ENCODE measurements at places on chromosomes 16 and 17. TPM values are rescaled to one million over a fixed set of nuclear protein-coding genes. Genes with fewer than 3 reads are reported as not detected.

DNA sequence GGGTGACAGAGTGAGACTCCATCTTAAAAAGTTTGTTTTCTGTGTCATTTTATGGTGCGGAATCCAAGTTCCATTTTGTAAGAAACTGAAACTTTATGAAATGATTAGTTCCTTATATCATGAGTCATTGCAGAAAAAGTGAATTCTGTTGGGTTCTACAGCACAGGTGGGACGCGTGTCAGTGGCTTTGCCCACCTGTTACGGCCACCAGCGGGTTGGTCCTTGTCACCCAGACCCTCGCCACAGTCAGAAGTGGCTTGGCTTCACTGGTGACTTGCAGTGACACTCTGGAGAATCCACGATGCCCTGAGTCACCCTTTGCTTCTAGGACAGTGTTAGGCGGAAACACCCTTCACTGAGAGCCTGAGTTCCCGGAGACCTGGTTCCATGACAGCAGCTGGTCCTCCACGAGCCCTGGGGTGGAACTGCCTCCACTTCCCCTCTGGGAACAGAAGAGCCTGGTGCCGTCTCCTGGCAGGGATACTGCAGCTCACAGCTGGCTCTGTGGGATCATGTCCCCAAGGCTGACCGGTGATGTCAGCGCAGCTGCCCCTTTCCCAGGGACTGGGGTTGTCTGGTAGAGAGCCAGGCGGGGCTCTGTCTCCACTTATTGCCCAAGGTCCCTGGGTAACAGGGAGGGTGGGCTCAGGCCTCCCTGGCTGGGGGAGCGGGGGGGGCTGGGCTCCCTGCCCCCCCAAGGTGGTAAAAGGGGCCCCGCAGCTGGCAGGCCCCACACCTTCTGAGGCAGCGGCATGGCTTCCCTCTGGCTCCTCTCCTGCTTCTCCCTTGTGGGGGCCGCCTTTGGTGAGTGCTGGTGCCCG, at the start of gene CTRB1:
Gene CTRB1, plus strand, starts transcription at position 733 of the 821 bp plus-strand sequence. Its CDS starts 20 bp downstream, at position 753.
- H3K36me3 ChIP-seq = no peaks in the 10 kb centered on the region
- no peak within 1 kb of the TSS for H3K4me3 ChIP-seq
- no peaks in the 10 kb centered on the region for H3K27me3 ChIP-seq
- no peak within 1 kb of the TSS for H3K27ac ChIP-seq
- H3K4me1 ChIP-seq = no peaks in the 10 kb centered on the region

DNA sequence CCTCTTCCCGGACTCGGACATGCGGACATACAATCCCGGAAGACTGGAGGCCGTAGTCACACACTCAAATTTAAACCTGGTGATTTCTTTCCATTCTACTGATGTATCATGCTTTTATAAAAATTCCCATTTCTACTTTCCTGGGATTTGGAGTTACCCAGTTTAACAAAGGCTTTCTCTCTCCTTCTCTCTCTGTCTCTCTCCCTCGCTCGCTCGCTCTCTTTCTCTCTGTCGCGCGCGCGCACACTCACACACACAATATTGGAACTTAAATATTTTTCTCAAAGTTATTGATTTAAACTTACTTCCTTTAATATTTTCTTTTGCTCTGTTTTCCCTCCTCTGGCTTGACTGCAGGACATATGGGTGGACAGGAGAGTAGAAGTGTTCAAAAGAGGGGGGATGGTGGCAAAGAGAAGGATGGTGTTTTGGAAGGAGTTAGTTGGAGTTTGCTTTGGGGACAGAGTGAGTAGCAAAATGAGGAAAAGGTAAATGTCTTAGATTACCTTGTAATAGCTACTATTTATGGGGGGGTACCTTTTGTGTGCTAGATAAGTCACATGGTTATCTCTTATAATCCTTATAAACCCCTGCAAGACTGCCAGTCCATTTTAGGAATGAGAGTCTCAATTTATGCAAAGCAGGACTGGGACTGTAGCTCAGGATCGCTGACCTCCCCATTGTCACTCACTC, 878 bp upstream of the TRIM25 start:
- peak overlapping the region; percentile 83 for H3K4me3 ChIP-seq
- H3K36me3 ChIP-seq = peaks cover 60% of the 10 kb centered on the region
- no peaks in the 10 kb centered on the region for H3K27me3 ChIP-seq
- no peak for DNase-seq
- H3K4me1 ChIP-seq = peaks cover 28% of the 10 kb centered on the region

- H3K4me1 ChIP-seq = peaks cover 19% of the 10 kb centered on the region
- H3K4me3 ChIP-seq = no peak overlapping the region
- no peak overlapping the region for H3K27ac ChIP-seq
- DNase-seq = no peak
These were observed 3.0 kb downstream of the SETD6 start for GRCh38 chr16:58518083-58518979.

GRCh38 chr17:50203086-50203485, 1.7 kb upstream of the COL1A1 start:
- H3K27me3 ChIP-seq = peaks cover 88% of the 10 kb centered on the region
- DNase-seq = no peak
- peaks cover 26% of the 10 kb centered on the region for H3K36me3 ChIP-seq
- H3K4me3 ChIP-seq = no peak overlapping the region
- no peak overlapping the region for H3K27ac ChIP-seq
- H3K4me1 ChIP-seq = peaks cover 27% of the 10 kb centered on the region

- H3K4me3 ChIP-seq = no peak overlapping the region
- H3K27ac ChIP-seq = no peak overlapping the region
- no peaks in the 10 kb centered on the region for H3K36me3 ChIP-seq
- H3K27me3 ChIP-seq = peaks cover 83% of the 10 kb centered on the region
- DNase-seq = no peak
- H3K4me1 ChIP-seq = no peaks in the 10 kb centered on the region
These were observed 40.7 kb upstream of the CBFA2T3 start for GRCh38 chr16:89017543-89018281.

GRCh38 chr16:2432801-2433505, 3.7 kb downstream of the CCNF start:
- H3K27me3 ChIP-seq = no peaks in the 10 kb centered on the region
- peaks cover 21% of the 10 kb centered on the region for H3K4me1 ChIP-seq
- H3K36me3 ChIP-seq = peaks cover 71% of the 10 kb centered on the region
- DNase-seq = no peak
- H3K27ac ChIP-seq = no peak overlapping the region
- H3K4me3 ChIP-seq = no peak overlapping the region

DNA sequence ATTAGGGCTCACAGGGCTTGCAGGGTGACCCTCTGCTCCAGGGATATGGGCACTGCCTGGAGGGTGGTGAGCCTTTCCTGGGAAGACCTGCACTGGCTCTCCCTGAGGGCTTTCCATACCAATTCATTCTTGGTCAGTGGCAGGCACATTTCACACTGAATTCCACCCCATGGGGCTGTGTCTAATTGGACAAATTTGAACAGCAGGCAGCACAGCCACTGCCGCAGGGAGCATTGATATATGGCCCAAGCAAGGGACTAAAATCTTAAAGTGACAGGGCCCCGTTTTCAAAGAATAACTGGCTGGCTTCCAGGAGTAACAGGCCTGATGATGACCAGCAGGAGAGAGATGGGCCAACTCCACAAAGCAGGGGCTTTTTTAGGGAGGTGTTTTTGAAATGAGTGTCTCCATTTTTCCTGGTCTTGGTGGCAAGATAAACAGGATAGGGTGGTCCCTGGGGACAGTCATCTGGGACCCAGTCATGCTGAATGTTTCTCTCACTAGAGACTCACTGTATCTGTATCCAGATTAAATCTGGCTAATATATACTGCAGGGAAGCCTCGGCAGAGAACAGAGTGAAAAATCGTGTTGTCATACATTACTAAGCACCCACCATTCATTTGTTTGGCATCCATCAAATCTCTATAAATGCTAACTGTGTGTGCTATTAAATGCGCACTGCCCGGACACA, 74.1 kb upstream of the TBX2 start:
- no peaks in the 10 kb centered on the region for H3K4me1 ChIP-seq
- peaks cover 16% of the 10 kb centered on the region for H3K27me3 ChIP-seq
- no peak overlapping the region for H3K27ac ChIP-seq
- no peak overlapping the region for H3K4me3 ChIP-seq
- H3K36me3 ChIP-seq = no peaks in the 10 kb centered on the region
- no peak for DNase-seq

DNA sequence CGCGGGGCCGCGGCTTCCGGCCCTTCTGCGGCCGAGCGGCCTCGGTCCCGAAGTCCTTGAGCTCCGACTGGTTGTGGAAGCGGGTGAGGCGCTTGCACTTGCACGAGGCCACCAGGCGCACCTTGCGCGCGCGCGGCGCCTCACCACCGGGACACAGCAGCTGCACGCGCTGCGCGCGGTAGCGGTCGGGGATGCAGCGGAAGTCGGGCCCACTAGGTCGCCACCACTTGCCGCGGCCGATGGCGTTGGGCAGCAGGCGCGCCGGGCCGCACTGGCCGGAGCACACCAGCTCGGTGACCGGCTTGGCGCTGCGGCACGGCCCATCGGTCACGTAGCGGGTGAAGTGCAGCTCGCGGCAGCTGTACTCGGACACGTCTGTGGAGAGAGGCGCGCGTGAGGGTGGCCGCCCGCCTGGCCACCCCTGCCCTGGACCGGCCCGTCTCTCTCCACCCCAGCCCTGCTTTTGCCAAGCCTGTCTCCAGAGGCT, 3.2 kb downstream of the SOST start:
- no peak overlapping the region for H3K4me3 ChIP-seq
- peak; percentile 44 for DNase-seq
- no peak overlapping the region for H3K27ac ChIP-seq
- peaks cover 99% of the 10 kb centered on the region for H3K27me3 ChIP-seq
- H3K4me1 ChIP-seq = peaks cover 13% of the 10 kb centered on the region
- no peaks in the 10 kb centered on the region for H3K36me3 ChIP-seq

DNA sequence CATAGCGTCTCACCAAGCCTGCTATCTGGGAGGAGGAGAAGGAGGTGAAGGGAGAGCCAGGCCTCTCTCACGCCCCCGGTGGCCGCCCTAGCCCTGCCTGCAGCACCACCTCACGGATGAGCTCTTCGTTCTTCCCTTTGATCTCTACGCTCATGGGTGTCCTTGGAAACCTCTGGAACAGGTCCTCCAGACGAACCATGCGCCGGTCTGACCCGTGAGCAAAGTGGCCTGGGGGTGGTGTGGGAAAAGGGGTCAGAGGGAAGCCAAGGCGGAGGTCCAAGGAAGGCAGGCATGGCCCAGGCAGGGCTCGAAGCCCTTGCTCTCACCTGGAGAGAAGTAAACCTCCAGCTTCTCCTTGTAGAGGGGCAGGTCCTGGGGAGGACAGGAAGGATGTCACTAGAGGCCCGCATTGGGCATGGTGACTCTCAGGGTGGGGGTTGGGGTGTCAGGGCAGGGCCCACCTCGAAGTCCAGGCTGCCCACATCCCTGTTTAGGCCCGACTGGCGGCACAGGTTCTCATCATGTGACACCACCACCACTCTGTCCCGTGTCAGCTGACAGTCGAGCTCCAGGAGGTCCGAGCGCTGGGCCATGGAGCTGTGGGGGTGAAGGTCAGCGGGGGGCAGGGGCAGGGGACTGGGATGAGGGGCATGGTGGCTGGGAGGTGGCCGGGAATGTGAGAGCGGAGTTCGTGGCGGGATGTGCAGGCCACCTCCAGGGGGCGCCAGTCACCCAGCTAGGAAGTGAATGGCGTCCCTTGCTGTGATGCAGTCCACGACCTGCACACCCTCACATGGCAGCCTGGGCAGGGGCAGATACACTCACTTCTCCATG, 923 bp downstream of the GDPD3 start:
- H3K36me3 ChIP-seq = peaks cover 25% of the 10 kb centered on the region
- H3K27me3 ChIP-seq = no peaks in the 10 kb centered on the region
- peaks cover 32% of the 10 kb centered on the region for H3K4me1 ChIP-seq
- DNase-seq = peak; percentile 75
- peak overlapping the region; percentile 64 for H3K27ac ChIP-seq

DNA sequence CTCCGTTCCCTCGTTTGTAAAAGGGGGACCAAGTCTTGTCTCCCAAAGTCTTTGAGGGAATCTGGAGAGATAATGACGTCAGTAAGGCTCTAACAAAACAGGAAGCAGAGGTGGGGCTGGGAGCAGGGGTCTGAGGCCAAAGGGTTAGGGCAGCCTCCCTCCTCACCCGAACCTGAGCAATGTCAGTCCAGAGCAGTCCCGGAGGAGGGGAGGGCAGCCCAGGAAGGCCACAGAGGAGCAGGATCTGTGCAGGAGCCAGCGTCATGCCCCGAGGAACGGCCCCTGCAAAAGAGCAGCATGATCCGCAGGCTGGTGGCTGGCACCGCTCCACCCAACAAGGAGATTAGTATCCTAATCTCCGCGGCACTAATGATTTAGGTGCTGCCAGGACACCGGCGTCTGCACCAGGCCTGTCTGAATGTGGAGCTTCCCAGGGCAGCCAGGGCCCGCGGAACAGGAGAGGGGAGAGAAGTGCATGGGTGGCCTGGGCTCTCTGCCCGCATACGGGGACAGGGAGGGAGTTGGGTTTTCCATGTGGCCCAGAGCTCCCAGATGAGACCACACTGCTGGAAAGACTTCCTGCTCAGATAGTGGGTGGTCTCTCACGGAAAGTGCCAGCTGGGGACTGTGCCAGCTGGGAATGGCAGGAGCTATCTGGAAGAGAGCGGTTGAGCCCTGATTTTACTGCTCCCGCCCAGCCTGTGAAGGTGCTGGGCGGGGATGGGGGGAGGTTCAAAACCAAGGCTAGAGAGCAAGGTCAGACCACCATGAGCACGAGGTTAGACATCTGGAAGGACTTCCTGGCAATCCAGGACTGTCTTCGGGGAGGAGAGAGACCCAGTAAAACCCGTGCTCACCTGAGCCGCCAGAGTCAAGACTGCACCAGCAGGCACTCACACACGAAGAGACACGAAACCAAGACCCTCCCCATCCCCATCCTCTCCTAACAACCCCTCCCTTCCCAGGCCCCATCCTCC, 11.0 kb upstream of the KRT17 start:
- peaks cover 8% of the 10 kb centered on the region for H3K4me1 ChIP-seq
- no peaks in the 10 kb centered on the region for H3K27me3 ChIP-seq
- no peaks in the 10 kb centered on the region for H3K36me3 ChIP-seq

- no peak overlapping the region for H3K27ac ChIP-seq
- DNase-seq = no peak
- H3K36me3 ChIP-seq = no peaks in the 10 kb centered on the region
- H3K4me1 ChIP-seq = no peaks in the 10 kb centered on the region
- peaks cover 41% of the 10 kb centered on the region for H3K27me3 ChIP-seq
- no peak overlapping the region for H3K4me3 ChIP-seq
These were observed 262.5 kb downstream of the CBLN1 start for GRCh38 chr16:49019081-49019633.

DNA sequence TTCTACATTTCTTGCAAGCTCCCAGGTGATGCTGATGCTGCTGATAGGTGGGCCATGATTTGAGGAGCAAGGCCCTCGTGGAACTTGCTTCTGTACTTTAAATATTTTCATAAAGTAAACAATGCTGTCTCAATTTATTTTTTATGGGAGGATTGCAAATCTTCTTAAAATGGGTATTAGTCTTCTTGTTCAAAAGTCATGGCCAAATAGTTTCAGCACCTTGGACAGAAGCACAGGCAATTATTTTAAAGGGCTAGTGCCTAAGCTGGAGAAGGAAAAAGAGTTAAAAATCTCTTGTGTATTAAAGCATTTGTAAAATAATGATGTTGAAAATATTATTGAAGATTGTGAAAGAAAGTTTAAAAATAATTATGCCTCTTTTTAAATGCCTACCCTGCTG, 50.5 kb downstream of the GPR139 start:
- peaks cover 62% of the 10 kb centered on the region for H3K27me3 ChIP-seq
- H3K4me1 ChIP-seq = no peaks in the 10 kb centered on the region
- no peaks in the 10 kb centered on the region for H3K36me3 ChIP-seq
- no peak overlapping the region for H3K4me3 ChIP-seq
- DNase-seq = peak; percentile 11

NPB gene
- 0.27 TPM for total RNA-seq

CD300LB gene
- total RNA-seq = not detected

Data from Calu3 (cell line).